ENCODE measurements at places on chromosomes 4 and X.
A peak's percentile ranks its signal among the peaks of the same experiment; 100 is the strongest.

GRCh38 chrX:150768580-150769190 is 75.5 kb downstream of the MTMR1 start:
- DNase-seq, result no peak

GRCh38 chr4:186067757-186068385 is 1.1 kb upstream of the TLR3 start:
- DNase-seq, result peak; percentile 19

- no peak for DNase-seq
Observed at GRCh38 chr4:17680559-17681280, 66.3 kb downstream of the MED28 start.

GRCh38 chrX:19535476-19535875 is 20.2 kb upstream of the MAP3K15 start:
- DNase-seq, result no peak

- DNase-seq, result no peak
Observed at GRCh38 chr4:108693211-108693610, 42.8 kb downstream of the OSTC start.

GRCh38 chr4:175215657-175216056 is 297.5 kb downstream of the ADAM29 start:
- no peak for DNase-seq

- no peak for DNase-seq
Observed at GRCh38 chr4:169151671-169152070, 119.1 kb downstream of the SH3RF1 start.

GRCh38 chr4:183286590-183287308 is 33.3 kb downstream of the CLDN22 start:
- no peak for DNase-seq

GRCh38 chrX:12052109-12052508 is 86.2 kb upstream of the FRMPD4 start:
- no peak for DNase-seq

GRCh38 chrX:148412006-148412405 is 88.4 kb upstream of the AFF2 start:
- no peak for DNase-seq

DNA sequence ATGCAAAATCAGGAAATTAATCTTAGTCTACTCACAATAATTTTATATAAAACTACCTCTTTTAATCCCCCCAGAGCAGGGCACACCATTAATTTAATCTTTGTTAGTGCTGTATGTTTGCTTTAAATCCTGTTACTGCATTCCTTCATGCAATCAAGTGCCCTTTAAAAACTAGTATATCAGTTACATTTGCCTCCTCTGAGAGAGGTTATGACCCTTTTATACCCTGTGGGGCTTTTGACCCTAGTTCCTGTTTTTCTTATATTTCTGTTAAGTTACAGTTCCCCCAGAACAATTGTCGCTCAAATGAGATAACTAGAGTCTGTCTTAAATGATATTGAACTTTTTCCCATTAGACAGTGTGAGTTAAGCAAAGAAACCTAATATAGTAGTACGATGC is 46.2 kb downstream of the GPC4 start:
- DNase-seq, result no peak

GRCh38 chr4:150402871-150403272 is 179.1 kb upstream of the MAB21L2 start:
- DNase-seq, result peak; percentile 39

DNA sequence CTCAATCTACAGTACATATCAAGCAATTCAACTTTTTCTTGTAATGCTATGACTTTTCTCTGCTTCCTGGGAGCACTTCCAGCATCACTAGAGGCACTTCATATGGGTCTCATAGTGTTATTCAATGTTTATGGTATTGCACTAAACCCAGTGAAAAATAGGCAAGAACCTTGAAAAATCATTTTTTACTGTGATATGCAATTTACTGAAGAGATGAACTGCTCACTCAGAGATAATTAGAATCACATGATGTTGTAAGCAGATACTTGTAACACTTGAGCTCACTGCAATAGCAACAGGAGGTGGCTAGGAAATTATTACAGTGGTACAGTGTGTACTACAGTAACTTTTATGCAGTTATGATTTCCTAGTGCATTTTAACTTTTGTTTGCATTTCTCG is 93.3 kb downstream of the RASGEF1B start:
- DNase-seq, result no peak

DNA sequence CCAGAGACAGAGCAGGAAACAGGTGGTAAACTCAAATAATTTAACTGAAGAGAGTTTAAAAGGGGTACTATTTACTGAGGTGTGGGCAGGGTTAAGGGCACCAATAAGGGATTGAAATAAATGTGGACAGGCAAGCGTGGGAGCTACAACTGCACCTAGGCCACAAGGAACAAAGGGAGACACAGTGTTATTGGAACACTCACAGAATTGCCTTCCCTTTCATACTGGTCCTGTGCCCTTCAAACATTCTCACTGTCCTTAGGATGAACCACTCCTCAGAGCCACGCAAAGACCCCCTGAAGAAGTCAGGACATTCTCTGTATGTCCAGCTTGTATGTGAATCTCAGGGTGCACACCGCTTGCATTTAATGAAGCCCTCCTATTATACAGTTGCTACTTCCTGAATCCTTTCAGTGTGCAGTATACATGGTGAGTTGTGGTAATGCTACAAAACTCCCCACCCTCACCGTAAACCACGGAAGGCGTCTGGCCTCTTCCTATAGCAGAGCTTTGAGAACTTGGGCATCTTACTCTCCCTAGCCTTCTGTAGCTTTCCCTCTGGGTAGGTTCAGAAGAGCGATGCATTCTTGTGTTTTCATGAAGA is 9.6 kb upstream of the MRPL1 start:
- DNase-seq, result peak; percentile 76

GRCh38 chrX:2145692-2146367 is 354.9 kb downstream of the DHRSX start:
- no peak for DNase-seq

DNA sequence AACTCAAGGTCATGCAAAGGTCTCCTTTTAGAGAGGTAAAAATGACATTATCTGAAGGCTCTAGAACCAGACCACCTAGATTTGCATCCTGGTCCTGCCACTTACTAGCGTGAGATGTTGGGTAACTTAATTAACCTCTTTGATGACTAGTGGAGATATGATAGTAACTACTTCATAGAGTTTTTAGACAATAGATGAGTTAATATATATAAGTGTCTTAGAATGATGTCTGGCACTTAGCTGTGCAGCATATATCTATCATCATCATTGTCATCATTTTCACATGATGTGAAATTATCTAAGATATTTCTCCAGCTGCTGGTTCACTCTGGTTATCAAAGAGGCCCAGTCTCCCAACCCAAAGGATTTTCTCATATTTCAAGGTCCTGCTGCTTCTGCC is 126.1 kb upstream of the DCLK2 start:
- no peak for DNase-seq

- DNase-seq, result no peak
Observed at GRCh38 chrX:11352296-11352741, 59.1 kb downstream of the AMELX start.

GRCh38 chr4:103075435-103075893 is 1.1 kb downstream of the SLC9B2 start:
- DNase-seq, result no peak

DNA sequence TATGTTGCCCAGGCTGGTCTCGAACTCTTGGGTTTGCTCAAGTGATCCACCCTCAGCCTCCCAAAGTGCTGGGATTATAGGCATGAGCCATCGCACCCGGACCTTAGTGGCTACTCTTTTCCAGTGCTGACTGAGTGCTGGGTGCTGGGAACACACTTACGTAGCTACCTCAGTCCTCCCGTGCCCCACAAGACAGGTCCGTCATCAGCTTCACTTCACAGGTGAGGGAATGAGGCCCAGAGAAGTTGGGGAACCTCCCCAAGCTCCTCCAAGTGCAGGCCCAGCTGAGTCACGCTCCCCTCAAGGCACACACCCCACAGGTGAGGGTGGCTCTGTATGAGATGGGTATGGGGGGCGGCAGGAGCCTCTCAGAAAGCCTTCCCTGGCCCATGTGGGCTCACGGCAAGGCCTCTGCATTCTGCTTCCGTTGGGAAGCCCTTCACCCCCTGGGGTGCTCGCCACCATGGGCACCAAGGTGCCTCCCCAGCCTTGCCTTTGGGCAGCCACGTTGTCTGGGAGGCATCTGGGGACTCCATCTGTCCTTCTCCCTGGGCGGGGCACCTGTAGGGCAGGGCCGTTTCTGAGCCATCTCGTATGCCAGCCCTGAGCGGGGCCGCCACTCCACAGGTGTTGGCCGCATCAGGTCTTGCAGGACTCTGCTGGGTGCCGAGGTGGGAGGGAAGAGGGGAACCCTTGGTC is 28.4 kb downstream of the NSG1 start:
- DNase-seq, result no peak

DNA sequence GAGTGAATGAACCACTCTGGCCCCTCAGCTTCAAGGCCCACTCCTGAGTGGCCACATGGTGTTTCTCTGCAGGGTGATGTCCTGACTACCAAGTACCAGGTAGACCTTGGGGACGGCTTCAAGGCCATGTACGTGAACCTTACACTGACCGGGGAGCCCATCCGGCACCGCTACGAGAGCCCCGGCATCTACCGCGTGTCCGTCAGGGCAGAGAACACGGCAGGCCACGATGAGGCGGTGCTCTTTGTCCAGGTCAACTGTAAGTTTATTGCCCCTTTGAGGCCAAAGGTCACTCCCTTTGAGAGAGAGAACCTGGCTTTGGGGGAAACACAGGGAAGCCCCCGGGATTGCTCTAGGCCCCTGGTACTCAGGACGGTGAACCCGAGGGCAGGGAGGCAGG is 216.0 kb downstream of the AFAP1 start:
- no peak for DNase-seq

DNA sequence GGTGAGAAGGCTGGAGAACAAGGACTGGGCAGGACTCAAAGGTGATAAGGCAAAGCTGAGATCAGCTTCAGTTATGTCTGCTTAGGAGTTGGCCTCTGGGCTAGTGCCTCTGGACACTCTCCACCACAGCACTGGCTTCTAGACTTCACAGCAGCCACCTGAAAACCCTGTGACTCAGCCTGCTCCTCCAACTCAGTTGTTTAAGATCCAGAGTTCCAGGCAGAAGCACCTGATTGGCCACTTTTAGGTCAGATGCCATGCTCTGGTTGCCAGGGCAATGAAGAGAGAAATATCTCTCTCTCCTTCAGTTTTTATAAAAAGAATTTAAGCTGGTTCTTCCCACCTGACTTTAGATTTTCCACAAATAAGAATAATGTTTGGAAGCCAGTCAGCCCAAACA is 47.9 kb upstream of the BLTP1 start:
- DNase-seq, result no peak

DNA sequence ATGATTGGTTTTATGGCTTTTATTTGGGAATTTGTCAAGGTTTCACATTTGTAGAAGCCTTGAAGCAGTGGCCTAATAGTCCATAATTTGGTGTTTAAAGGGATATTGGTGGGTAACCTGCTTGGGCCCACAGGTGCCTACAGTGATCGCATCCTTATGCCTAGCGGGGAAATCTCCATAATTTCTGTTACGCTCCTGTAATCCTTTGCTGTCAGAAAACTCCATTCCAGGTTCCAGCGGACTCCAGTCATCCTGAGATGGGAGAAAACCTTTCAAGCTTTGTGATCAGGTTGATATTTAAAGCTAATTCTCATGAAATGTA is 257.0 kb upstream of the JADE1 start:
- no peak for DNase-seq

GRCh38 chr4:25859429-25860148 is 3.2 kb downstream of the SEL1L3 start:
- DNase-seq, result no peak

- no peak for DNase-seq
Observed at GRCh38 chr4:124469981-124470380, 242.6 kb downstream of the ANKRD50 start.

- DNase-seq, result peak; percentile 40
Observed at GRCh38 chrX:154719132-154719675, 31.7 kb downstream of the GAB3 start.

DNA sequence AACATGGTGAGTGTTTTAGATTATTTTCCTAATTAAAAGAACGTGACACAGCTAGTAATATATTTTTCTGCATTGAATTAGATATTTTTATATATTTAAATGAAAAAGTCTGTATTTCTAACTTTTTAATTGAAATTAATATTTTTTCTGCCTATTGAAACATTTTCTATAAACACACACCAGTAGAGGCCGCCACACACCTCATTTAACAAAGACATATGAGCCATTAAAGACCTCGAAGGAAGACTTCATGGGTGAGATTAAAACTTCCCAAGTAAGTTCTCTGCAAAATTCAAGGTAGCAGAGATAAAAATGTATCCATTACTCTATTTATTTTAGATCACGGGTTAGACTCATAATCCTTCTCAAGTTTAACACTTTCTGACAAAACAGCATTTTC is 8.3 kb downstream of the SLITRK2 start:
- DNase-seq, result no peak

- DNase-seq, result no peak
Observed at GRCh38 chrX:85419293-85419692, 39.8 kb upstream of the POF1B start.

- DNase-seq, result no peak
Observed at GRCh38 chr4:43296946-43297528, 404.5 kb downstream of the GRXCR1 start.

GRCh38 chr4:100379583-100380105 is 138.2 kb downstream of the EMCN start:
- no peak for DNase-seq

GRCh38 chrX:141791856-141792255 is 46.3 kb upstream of the MAGEC3 start:
- DNase-seq, result no peak

DNA sequence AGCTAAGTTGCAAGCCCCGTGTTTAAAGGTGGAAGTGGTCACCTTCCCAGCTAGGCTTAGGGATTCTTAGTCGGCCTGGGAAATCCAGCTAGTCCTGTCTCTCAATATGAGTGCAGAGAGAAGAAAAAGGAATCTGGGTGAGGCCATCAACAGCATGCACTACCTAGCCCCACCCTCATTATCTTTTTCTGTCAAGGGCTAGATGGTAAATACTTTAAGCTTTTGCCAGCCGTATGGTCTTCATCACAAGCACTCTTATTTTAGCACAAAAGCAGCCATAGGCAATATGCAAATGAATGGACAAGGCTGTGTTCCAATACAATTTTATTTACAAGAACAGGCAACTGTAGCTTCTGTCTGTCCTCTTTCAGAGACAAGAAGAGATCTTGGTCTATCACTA is 282.9 kb downstream of the ZNF674 start:
- no peak for DNase-seq

DNA sequence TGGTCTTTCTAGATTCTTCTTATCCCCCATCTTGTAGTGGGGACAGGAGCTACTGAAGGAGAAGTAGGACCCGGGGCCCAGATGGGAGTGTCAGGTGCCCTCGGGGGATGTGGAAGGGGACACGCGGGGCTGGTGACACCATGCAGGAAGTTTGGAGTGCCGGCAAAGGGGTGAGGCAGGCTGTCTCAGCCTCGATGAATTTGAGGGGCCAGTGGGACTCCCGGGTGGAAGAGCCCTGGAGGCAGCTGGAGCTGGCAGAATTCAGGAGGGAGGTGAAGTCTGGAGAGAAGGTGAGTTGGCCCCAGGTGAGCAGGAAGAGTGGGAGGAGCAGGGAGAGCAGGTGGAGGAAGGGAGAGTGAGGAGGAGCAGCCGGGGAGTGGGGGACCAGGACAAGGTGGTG is 101.7 kb downstream of the CPZ start:
- no peak for DNase-seq

Measured in activated T-cell treated with anti-CD3 and anti-CD28 coated beads, Interleukin-2, amount 50 U/mL, for 72 hours (primary cell).